NCI-H2081 treated with DMSO at 0.1 percent for 48 hours (cell line): ENCODE measurements at places on chromosomes 5 and 9.

GRCh38 chr5:88673253-88674105, 209.5 kb downstream of the MEF2C start:
- no peak for DNase-seq

GRCh38 chr5:113397046-113397445, 37.7 kb downstream of the TSSK1B start:
- DNase-seq, result no peak

DNA sequence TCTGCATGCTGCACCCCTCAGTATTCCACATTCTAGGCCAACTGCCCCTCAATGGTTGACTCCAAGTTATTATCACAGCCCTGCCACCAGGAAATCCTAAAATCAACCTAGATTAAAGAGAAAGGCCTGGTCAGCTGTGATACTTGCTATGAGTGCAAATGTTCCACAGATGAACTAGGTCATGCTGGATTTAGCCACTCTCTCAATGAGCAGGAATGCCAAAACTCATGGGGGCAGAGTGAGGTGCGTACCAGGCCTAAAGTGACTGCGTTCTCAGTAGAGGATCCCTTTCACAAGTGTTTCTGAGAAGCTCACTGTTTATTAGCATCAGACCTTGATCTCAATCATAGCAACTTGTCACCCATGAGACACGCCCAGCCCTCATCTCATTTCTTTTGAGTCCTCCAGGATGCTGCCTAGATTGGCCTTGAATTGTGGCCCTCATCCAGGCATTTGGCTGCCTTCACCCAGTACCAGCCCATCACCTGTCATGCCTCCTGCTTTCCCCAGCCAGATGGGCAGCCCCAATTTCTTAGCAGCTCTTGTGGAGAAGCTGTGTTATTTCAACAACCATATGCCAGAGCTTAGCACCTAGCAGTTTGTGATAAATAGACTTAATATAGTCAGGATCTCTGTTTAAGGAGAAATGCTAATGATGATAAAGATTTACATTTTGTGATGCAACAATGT, 383.9 kb downstream of the CTNND2 start:
- DNase-seq, result no peak

DNA sequence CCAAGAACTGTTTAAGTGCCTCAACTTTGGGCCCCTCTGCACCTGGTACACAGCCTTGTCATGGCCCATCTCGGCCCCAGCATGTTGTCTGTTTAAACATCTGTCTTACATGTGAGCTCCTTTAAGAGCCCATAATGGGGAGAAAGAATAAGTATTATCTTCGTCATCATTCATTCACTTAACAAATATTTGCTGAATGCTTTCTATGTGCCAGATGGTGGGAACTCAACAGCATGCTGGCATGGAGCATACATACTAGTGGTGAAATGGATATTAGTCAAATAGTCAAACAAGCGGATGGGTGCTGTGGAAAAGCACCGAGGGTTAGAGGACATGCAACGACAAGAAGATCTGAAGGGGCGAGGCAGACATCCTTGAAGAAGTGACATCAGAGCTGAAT, 54.5 kb downstream of the GABBR2 start:
- no peak for DNase-seq

DNA sequence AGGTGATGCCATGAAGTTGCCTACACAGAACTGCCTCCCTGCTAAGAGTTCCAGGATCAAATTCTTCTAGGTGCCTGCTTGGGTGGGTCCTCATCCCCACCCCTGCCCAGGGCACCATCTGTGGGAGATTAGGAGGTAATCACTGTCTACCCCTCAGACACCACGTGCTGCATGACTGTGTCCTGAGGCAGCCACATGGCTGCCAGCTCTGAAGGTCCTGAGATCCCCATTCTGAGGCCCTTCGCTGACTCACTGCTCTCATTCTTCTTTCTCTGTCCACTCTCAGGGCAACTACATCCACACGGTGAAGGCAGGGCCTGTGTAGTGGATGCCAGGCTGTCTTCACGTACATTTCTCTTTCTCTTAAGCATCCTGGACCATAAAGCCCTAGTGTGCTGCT, 222.9 kb upstream of the ANKRD55 start:
- no peak for DNase-seq

DNA sequence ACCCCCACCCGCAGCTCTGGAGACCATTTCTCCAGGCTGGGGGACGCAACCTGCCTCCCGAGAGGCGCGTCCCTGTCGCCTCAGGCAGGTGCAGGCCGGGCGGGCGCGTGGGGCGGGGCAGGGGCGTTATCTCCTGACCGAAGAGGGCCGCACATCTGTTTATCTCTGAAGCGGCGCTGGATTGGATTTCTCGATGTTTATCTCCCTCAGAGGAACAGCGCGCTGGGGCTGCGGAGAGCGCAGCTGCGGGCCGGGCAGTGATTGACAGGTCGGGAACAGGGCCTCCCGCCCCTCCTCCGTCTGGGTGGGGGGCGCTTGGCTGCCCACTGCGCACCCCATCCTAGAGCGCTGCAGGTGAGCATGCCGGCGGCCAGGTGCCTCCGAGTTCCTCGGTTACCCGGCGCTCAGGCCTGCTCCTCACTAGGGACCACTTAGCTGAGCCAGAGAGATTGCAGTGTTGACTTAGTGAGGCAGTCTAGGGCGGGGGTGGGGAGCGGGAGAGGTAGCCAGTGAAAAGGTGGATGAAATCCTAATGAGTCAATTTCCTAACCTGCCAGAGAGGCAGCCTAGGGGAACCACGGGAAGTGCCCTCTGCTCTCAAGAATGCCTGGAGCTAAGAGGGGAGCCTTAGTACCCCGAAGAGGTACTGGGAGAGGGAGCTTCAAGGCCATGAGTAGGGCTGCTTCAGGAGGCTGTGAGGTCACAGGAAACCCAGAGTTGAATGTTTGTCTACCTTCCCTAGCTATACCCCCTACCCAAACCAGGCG, 39.6 kb upstream of the TIFAB start:
- no peak for DNase-seq

DNA sequence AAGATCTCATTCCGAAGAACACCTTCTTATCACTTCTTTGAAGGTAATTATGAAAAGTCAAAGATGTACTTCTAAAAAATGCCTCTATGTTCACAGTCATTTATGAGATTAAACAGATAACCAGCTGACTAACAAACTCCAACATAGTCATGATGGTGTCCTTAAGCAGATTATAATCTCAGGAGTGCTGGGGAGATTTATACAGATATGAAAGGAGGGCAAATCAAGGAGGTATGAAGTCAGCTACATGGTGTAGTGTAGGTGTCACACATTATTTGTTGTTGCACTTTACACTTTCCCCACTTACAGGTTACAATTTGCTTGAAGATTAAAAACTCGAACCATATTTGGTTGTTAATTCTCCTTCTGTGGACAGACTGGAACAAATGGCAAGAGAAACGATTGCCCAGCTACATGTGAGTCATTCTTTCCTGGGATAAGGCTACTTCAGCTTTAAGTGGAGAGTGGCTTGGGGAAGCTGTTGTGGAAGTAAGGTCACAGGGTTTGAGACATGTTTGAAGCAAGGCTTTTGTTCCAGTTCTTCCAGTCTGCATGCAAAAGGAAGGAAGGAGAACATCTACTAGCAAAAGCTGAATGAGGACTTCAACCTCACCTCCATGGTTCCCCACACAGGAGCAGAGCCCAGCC, 320.1 kb downstream of the ADGRV1 start:
- DNase-seq, result no peak
